ENCODE measurements at places on chromosomes 3 and 15.

DNA sequence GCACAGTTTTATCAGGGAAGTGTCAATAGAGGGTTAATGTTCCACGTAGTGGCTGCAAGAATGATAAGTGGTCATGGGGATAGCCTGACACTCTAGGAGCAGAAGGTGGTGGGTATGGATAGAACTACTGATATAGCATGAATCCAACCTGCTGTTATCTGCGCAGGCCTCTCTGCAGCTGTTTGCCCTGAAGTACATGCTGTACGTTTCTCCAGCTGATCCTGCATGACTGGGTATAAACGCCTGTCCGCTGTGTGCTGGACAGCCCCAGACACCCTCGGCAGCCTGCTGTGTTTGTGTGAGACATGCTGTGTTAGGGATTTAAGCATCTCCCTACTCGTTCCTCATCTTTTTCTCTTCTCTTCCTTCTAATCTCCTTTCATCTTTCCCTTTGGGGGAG is 87.1 kb downstream of the LPP start:
- DNase-seq = no peak

DNA sequence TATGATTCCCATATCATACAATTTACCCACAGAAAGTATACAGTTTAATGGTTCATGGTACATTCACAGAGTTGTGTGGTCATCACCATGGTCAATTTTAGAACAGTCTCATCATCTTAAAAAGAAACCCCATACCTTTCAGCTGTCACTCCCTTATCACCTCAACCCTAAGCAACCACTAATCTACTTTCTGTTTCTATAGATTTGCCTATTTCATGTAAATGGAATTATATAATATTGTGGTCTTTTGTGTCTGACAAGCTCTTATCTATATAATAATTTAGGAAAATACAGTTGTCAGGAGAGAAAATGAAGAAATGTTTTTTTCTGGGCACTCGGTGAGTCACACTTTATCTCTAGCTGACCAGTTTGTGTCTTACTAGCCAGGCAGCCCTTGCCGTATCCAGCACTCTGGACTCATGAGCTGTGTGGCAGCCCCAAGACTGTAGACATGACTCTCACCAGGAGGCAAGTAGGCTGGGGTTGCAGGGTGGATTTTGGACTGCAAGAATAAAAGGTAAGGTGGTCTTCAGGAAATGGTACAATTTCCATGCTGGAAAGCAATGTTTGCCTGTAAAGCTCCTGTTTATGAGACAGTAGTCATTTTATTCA is 234.6 kb downstream of the THRB start:
- no peak for DNase-seq

- no peak for DNase-seq
Measured at GRCh38 chr3:96071097-96071496, 743.3 kb upstream of the EPHA6 start.

- no peak for DNase-seq
Measured at GRCh38 chr3:14599488-14599887, 52.1 kb upstream of the CCDC174 start.

GRCh38 chr3:44554626-44555592 is at the start of gene ZKSCAN7:
Gene ZKSCAN7, plus strand, starts transcription at chr3:44555193. Its CDS starts 1,855 bp downstream, at chr3:44557048.
- peak; percentile 26 for DNase-seq

GRCh38 chr15:72285927-72286516 is 13.7 kb upstream of the PARP6 start:
- DNase-seq = peak; percentile 12

DNA sequence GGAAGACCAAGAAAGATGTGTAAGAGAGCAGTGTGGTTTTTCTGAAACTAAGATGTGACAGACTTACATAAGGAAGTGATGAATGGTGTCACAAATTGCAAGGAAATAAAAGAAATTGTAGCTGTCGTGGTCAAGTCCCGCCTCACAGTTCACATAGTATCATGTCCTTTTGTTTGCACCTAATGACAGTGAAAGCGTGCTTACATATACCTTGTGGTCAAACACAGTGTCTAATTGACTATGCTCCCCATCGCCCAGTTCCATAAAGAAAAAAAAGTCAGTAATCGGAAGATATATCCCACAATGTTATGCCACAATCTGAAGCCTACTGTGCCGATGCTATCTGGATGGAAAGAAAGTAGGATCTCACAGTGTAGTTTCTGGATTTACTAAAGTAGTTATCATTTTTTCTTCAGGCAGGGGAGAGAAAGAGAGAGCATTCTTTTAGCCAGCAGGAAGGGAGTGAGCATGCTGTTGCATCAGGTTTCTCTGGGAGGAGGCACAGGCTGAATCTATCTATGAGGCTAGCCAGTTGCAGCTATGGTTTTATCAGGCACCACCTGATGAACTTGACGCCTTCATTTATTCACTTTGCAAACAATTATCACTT is 9.8 kb upstream of the PLSCR1 start:
- no peak for DNase-seq

GRCh38 chr15:39948817-39949216 is 14.9 kb downstream of the EIF2AK4 start:
- no peak for DNase-seq

- DNase-seq = no peak
Measured at GRCh38 chr15:57313134-57313483, 63.2 kb upstream of the CGNL1 start.

DNA sequence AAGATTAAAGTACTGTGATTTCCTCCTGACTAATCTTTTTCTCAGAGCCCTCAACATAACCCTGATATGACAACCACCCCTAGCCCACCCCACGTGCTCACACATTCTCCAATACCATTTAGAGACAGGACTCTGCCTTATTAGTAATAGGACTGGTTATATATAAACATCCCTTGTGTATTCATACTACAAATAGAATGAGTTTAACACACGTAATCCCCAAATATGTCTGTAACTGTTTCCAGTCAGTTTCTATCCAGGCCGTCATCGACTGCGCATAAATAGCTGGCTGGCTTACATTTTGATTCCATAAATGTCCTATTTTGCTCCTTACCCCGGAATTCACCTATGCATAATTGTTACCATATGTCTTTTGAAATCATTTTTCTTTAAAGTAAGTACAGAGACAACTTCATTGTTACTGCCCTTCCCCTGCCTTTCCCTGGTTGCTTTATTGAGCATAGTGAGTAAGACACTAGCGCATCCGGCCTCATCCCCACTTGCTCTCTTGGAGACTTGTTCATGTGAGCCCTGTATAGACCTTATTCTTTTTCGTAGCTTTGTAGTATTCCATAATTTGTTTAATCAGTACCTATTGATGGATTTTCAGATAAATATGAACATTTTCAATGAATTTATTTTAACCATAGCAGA is 3.5 kb upstream of the P2RY14 start:
- no peak for DNase-seq

GRCh38 chr3:3066378-3066777 is 43.8 kb downstream of the IL5RA start:
- no peak for DNase-seq

GRCh38 chr15:68055224-68055705 is 1.1 kb downstream of the PIAS1 start:
- DNase-seq = peak; percentile 5
